ENCODE measurements at places on chromosomes 16 and 17.
A peak's percentile ranks its signal among the peaks of the same experiment; 100 is the strongest.

GRCh38 chr16:19776147-19776546, 58.1 kb downstream of the IQCK start:
- no peak for DNase-seq

- DNase-seq, result no peak
Observed at GRCh38 chr17:40936976-40937375, 470 bp downstream of the KRT23 start.

- no peak for DNase-seq
Observed at GRCh38 chr16:29662000-29662728, 883 bp upstream of the SPN start.

GRCh38 chr17:31558748-31559583, 167.5 kb downstream of the RAB11FIP4 start:
- peak; percentile 84 for DNase-seq

GRCh38 chr16:17261197-17261858, 209.4 kb downstream of the XYLT1 start:
- no peak for DNase-seq

DNA sequence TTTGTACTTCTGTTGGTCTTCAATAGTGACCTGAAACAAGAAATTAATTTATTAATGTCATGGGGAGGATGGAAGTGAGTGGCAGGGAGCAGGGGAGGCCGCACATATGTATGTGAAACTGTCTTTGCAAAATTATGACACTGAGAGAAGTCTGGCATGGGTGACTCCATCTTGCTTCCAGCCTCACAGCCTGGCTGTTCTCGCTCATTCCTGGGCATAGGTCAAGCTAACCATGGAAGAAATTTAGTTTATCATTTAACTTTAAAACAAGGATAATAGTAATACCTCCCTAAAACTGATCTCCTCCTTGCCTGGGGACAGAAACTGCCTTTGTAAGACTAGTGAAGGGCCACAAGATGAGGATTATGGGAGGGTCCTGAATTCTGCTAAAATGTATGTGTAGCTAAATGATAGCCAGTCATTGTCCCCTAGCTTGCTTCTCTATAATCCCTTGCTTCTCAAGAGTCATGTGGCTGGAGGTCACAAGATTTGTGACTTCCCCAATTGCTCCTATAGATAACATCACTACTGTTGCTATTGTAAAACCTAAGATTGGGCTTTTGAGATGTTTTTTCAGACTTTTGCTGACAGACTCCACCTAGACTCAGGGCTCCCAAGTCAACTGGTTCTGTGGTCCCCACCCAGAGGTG, 126.0 kb downstream of the HS3ST3A1 start:
- DNase-seq, result no peak

DNA sequence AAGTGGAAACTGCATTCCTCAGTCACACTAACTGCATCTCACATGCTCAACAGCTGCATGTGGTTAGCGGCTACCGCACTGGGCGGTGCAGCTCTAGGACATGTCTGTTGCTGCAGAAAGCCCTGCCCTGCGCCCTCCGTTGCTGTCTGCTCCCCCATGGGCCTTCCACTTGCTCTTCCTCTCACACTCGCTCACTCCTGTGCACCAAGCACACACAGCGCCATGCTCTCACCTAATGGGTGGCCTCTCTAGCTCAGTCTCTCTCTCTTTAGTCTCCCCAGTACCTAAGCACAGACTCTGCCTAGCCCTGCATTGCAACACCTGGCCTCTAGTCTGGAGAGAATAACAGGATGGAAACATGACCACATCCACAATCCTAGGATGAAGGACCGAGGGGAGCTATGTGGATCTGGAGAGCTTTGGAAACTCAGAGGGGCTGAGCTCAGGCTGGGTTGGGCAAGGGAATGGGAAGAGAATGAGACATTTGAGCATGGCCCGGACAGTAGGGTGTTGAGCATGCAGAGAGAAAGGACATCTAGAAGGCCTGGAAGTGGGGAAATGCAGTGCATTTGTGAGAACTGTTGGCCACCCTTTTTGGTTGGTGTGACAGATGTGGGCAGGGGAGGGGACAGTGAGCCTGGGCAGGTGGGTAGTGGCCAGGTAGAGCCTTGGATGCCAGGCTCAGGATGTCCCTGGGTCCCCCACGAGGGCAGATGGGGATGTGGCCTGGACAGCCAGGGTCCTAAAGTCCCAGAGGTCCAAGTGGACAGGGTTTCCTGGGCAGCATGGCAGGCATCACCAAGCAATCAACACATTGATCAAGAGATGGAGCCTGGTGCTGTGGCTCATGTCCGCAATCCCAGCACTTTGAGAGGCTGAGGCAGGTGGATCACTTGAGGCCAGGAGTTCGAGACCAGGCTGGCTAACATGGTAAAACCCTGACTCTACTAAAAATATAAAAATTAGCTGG, 16.1 kb downstream of the SGCA start:
- DNase-seq, result peak; percentile 82

GRCh38 chr16:1923299-1924034, 5.3 kb upstream of the HS3ST6 start:
- peak; percentile 76 for DNase-seq

Measured in fibroblast of villous mesenchyme (primary cell).